ENCODE measurements at places on chromosomes 2 and 18.

DNA sequence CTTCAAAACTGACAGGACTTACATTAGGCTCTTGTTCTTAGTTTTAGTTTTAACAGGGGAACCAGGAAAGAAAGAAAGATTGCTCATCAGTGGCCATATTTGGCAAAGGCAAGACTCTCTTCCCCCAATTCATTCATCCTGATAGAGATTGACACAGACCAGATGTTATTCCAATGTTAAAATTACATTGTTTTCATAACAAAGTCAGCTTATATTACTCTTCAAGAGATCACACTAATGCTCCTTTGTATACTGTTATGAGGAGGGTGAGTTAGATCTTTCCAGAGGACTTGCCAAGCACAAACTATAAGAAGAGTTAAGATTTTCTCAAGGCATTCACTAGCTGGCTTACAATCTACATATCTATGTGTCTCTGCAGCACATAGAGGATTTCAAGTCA is 252.1 kb downstream of the SLC8A1 start:
- no peak for DNase-seq

DNA sequence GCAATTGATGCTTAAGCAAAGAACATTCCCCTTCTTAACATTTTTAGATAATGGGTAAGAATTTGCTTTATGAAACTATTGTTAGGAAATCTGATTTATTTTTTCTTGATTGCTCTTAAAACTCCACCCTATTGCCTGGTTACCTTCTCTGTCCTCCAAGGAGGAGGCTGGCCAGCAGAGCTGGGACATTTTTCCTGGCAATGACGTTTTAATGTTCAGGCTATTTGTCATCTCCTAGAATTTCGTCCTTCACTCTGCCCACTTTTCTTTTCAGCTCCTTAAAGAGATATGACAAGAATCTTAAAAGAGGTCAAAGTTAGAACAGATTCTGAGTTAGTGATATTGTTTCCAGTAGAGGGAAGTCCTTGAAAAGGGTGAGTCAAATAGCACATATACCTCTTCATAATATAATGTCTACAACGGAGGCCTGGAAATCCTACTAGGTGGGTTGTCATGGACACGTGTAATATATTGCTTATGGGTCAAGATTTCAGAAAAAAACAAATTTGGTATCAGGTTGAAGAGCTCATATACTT is 141.0 kb downstream of the CMPK2 start:
- no peak for DNase-seq

GRCh38 chr2:74047152-74047551 is 62.4 kb downstream of the TET3 start:
- DNase-seq, result no peak

DNA sequence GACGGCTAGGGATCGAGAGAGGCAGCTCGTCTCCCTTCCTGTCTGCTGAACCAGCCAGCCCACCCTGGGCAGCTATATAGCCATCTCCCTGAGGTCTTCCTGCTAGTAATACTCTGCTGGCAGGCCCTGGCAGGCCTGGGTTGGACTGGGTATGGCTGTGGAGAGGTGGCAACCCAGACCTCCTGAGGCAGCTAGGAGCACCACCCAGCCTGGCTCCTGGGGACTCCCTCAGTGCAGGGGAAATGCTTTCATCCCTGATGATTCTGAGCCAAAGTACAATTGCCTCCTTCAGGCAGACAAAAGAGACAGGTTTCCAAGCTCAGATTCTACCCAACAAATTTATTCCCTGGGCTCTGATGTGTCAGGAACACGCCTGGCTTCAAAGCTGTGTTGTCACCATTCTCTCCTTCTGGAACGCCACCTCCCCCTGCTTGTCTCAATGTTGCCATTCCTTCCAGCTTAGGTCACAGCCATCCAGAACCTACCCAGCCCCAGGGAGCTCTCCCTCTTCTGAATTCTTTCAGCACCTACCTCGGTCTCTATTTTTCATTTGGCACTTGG is 4.7 kb upstream of the DNAJB2 start:
- DNase-seq, result no peak

- no peak for DNase-seq
Measured at GRCh38 chr2:63594660-63595059, 5.9 kb downstream of the MDH1 start.

GRCh38 chr18:35478520-35479435 is 19.0 kb downstream of the INO80C start:
- DNase-seq, result peak; percentile 77

DNA sequence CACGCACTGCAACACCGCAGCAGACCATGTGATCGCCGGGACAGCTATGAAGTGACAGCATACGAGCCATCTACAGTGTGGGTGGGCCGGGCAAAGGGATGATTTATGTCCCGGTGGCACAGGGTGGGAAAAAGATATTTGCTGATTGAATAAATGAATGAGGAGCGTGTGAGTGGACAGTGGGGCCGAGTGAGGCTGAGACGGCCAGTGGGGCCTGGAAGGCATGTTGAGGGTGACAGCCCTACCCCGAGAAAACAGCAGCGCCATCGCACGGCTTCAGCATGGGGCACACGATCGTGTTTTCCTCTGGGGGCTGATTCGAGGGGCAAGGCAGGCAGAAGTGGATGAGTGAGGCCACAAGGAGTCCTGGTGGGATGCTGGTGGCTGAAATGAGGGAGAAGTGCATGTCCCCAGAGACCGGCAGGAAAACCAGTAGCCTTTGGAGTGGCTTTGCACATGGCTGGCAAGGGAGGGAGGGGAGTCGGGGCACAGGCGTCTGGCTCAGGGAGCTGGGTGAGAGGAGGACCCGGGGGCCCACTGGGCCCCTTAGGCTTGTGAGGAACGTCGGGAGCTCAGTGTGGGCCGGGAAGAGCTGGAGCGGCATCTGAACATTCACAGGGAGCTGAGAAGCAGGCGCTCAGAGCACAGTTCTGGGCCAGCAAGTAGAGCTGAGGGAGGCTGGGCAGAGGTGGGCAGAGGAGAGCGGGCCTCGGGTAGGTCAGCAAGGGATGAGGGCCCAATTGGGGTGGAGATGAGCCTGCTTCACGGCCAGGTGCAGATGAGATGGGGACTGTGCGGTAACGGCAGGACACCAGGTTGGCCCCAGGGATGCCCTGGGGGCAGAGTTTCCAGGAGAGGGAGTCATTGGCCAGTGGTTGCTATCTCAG is 32.1 kb upstream of the MAL start:
- no peak for DNase-seq

DNA sequence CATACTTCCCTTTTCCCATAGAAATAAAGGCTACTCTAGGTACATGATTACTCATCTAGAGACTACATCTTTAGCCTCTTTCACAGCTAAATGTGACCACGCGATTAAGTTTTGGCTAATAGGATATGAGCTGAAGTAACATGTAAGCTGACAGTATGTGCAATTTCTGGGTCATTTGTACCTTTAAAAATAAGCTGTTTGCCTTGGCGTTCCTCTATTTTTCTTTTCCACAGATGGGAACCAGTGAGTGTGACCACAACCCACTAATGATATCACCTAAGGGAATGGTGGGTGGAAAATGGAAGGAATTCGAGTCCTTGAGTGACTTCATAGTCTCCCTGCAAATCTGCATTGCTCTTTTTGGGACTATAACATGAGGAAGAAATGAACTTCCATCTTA is 11.7 kb upstream of the NABP1 start:
- no peak for DNase-seq

DNA sequence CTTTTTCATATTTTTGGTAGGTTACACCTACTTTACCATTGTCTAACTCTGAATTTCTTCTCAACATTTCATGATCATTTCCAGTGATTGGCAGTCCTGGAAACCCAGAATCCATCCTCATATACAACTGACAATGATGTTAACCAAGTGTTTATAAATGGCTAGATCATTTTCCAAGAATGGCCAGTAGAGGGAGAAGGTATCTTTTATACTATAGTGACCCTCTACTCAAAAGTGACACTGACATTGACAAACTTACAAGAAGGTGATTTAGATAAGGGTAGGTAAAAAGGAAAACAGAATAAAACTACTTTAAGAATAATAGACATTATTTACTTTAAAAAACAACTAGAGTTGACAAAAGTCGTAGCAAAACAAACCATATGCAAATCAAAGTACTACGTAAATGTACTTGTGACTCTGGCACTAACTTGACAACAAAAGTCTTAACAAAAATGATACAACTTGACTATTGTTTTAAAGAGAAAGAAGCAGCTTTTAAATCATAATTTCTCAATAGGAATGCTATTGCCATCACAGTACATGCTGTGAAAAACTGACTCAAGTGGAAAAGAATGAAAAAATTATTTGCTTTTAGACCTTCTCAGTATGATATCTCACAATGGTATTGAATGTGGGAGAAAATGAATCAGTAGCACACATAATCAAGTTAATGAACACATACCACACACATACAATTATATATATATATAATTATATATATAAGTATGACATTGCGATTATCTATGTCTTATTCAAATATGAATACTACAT is 76.6 kb upstream of the GRB14 start:
- DNase-seq, result no peak

DNA sequence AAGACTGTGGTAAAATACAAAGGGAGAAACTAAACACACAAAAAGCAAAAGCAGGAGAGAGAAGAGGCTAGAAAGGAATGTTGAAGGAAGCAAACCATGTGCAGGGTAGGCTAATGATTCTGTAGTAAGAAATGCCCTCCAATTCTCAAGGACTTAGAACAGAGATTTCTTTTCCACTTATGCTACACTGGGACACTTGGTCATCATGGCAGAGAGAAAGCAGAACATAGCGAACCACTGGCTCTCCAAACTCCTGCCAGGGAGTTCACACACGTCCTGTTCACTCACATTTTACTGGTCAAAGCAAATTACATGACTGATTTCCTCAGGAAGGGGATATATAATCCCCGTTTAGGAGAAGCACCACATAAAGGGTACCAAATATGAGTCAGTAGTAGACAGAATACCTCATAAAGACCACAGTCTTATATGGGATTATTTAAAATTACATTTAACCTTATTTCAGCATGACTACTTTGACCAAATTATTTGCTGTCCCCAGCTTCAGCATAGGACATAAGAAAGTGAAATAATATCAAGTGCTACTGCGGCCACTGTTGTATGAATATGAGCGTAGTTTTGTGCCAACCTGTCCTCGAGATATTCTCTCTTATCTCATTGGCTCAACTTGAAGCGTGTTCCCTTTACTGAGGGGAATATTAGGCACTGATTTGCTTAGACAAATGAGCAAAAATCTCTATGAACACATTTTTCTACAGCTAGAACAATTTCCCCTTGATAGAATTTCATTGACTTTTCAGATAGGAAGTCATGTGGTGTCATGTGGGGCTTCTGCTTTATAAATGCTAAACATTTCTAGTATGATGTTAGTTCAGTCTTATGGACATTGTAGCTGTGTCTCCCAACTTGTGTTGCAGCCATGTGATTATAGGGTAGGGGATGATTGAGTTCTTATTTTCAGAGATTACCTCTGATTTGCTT is 81.7 kb downstream of the FAM161A start:
- no peak for DNase-seq

GRCh38 chr2:142750858-142751257 is 126.6 kb upstream of the KYNU start:
- no peak for DNase-seq

- DNase-seq, result no peak
Measured at GRCh38 chr2:220259662-220260061, 632.2 kb downstream of the SLC4A3 start.

GRCh38 chr2:174157053-174157452 is 91.3 kb downstream of the OLA1 start:
- DNase-seq, result no peak

DNA sequence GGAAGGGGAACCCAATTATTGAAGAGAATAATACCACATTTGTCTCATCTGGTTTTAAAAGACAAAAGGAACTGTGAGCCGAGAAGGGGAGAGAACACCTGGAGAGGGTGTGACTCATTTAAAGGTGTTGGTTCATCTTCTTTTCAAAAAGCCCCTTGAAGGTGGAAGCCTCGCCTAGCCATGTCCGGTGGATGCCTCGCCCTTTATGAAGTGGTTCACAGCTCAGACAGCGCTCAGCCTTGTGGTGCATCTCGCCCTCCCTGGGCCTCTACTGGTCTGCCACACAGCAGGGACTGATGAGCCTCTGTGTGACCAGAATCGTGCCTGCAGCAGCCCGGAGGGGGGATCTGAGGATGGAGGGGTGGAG is 290.0 kb upstream of the CXCR4 start:
- DNase-seq, result no peak

DNA sequence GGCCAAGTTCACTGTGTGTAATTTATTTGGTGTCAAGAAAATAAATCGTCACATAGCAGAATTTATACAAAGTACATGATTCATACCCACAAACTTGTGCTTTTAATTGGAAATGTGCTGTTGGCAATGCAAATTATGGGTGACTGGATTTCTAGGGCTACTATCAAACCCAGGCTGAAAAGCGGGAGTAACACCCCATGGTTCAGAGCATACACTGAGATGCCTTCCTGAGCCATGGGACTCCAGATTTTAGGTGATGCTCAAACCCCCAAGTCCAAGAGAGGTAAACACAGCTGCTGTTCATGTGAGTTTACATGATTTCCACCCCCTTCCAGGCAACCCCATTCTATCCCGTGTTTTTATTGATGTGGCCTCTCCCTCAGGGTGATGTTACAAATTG is 565.9 kb upstream of the ID2 start:
- DNase-seq, result no peak

DNA sequence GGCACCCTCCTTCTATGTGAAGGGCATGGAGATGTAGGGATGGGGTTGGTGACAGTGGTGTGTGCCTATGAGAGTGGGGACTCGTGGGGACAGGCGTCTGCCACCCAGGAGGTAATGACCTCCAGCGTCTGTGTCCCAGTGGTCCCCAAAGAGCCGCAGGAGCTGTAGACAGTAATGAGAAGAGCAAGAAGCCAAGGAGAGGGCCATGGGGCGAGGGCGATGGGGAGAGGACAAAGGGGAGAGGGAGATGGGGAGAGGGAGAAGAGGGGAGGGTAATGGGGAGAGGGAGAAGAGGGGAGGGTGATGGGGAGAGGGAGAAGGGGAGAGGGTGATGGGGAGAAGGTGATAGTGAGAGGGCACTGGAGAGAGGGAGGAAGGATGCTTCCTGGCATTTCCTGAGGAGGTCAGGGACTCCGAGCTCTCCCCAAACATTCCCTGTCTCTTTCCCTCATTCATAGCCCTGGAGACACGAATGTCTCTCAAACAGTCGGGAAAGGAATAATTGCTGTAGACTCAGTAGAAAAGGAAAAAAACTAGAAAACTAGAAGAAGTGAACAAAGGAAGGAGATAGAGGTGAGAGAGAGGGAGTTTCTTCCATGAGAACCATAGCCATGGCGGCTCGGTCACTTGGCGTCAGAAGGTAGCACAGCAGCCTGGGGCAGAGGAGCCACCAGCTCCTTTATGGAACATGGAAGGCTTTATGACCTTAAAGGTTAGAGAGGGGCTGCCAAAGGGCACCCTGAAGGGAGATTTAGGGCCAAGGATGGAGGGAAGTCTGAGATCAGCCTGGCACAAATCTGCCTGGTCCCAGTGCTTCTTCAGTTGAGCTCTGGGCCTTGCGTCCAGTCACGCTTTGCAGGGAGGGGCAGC is 39.5 kb downstream of the PSD4 start:
- no peak for DNase-seq

GRCh38 chr2:236617221-236617737 is 47.7 kb downstream of the ACKR3 start:
- DNase-seq, result no peak

GRCh38 chr18:2537296-2537695 is 34.0 kb downstream of the METTL4 start:
- DNase-seq, result no peak
